Skin of body (tissue), 3 donors: ENCODE measurements at places on chromosomes 6 and 20.

- DNase-seq, result no peak
Measured at GRCh38 chr6:114339706-114340105, 3.1 kb downstream of the HS3ST5 start.

- no peak for DNase-seq
Measured at GRCh38 chr6:168585441-168585840, 144.5 kb downstream of the SMOC2 start.

- DNase-seq, result no peak
Measured at GRCh38 chr6:105560611-105561066, 157.8 kb upstream of the PREP start.

GRCh38 chr6:111278731-111279130 lies 191.4 kb downstream of the SLC16A10 start:
- no peak for DNase-seq

- no peak for DNase-seq
Measured at GRCh38 chr20:54922636-54923035, 447.2 kb downstream of the DOK5 start.

DNA sequence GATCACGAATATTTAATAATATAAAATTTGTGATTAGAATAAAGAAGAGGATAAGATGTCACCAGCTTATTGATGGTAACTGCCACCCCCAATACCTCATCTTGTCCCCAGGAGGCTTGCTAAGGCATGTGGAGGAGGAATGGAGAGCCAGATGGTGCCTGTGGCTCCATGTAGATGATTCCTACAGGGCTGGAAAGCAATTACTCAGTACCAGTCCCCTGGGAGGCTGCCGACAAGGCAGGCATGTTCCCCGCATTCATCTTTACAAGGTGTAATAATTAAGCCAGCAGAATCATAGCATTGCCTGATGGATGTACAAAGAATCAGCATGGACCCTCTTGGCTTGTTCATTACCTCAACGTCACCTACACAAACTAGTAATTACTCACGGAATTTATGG lies 155.3 kb downstream of the PLCB1 start:
- DNase-seq, result no peak
